NCI-H2029 treated with DMSO at 0.1 percent for 48 hours (cell line): ENCODE measurements at places on chromosomes 1 and 21.

GRCh38 chr1:39642796-39643195 lies 3.4 kb upstream of the HEYL start:
- DNase-seq: peak; percentile 93

DNA sequence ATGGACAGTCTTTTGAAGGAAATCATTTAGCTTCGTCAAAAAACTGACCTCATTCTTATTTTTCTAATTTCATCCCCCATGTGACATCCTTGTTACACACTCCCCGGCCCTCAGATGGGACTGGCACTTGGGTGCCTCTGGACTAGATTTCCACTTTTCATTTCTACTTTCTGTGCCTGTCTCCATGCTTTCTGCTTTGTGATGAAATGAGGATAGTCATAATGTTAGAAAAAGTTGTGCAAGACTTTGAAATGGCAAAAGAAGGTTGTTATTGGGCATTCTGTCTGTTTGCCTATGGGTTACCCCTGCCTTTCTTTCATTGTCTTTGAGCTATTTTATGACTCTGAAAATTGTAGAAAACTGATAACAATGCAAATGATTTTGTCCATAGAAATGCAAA lies 54.9 kb downstream of the MDM4 start:
- DNase-seq: no peak

GRCh38 chr21:34647555-34647954 lies 21.2 kb upstream of the CLIC6 start:
- no peak for DNase-seq

GRCh38 chr1:43545695-43546387 lies 15.2 kb downstream of the PTPRF start:
- peak; percentile 92 for DNase-seq
